Daoy (cell line): ENCODE measurements at places on chromosomes 11 and 22. TPM values are rescaled to one million over a fixed set of nuclear protein-coding genes. Genes with fewer than 3 reads are reported as not detected.
A peak's percentile ranks its signal among the peaks of the same experiment; 100 is the strongest.

OR6T1 gene
- not detected in 2 replicates for total RNA-seq

TOP3B gene
- 20.6 and 36.9 TPM in 2 replicates for total RNA-seq

ARVCF gene
- total RNA-seq, result 3.4 and 6.2 TPM in 2 replicates

XNDC1N gene
- total RNA-seq, result 4.0 and 8.6 TPM in 2 replicates

SCGB1D2 gene
- not detected in 2 replicates for total RNA-seq

DNA sequence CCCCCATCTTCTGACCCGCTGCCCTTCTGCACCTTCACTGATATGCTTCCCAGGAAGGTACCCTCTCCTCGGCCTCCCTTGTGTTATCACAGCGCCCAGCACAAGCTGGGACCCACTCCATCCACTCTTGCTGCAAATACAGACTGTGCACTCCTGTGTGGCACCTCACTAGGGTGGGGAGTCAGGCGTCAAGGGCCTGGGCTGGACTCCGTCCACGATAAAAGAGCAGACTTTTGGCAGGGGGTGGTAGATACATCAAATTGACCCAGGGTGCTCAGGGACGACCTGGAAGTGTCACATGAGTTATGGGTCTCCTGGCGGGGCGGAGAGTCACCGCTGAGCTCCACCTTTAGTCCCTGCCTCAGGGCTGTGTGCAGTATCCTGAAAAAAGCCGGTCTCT lies 908 bp downstream of the TRPM5 start:
- DNase-seq, result no peak

GRCh38 chr11:30392221-30392784 lies 69.4 kb downstream of the ARL14EP start:
- DNase-seq, result no peak

DNA sequence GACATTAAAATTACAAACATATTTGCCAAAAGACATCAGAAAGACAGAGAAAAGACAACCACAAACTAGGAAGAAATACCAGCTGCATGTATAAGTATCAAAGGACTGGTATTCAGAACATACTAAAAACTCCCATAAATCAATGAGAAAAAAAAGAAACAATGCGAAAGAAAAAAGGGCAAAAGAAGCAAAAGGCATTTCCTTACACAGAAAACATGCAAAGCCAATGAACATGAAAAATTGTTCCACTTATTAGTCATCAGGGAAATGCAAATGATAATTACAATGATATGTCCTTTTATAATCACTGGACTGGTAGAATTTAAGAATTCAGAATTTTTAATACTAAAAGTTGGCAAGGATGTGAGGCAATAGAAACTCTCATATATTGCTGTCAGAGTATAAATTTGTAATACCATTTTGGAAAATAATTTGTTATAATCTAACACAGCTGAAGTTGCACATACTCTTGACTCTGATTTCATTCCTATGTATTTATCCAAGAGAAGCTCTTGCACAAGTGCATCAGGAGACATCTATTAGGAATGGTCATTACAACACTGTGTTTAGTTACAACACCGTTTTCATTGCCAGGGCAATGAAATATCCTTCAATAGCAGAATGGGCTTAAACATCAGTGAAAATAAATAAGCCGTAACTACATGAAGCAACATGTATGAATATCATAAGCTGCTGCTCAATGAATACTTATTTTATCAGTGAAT lies 279.7 kb downstream of the SWAP70 start:
- no peak for DNase-seq

DNA sequence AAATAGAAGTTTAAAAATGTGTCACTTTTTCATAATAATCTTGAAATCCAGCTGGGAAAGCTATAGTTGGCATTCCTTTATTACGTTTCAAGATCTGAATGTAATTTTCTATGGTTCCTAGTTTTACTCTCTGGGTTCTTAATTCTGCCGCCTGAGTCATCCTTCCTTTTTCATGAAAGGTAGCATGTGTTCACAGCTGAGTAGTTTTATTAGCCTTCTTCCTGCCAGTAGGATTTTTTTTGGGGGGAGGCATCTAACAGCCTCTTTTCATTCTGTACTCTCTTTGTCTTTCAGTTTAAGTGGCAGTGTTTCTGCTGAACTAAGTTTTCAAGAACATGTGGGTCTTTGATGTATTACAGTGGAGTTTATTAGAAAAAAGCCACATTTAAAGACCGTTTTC lies 36.5 kb downstream of the OR2AG2 start:
- peak; percentile 45 for DNase-seq

GRCh38 chr11:119376197-119376847 lies 5.2 kb downstream of the USP2 start:
- no peak for DNase-seq

DNA sequence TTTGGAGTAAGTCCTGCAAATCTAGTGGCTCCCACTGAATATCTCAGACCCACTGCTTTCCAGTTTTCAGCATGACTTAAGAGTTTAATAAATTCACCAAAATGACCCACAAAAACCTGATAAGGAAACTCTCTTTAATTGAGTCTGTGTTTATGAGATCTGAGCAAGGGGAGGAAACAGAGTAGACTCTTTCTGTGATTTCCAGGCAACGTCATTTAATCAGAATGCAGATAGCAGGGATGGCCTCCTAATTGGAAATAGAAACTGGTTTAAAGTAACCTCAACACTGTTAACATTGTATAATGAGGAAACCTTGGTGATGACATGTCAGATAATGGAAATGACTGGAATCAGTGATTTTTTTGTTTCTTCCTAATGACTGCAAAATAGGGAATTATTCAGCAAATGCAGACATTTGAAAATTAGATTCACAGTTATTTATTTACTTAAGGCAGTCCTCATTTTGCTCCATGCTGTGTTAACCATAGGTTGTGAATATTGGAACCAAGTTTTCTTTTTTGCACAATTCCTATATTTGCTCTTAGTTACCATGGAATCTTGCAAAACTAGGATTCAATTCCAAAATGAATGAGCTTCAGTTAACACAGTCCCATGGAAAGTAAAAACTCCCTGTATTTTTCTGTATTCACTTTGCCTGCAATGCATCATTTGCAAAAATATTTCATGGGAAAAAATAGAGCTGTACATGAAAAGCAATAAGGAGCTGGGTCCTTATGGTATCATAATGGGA lies 1324.5 kb downstream of the LRRC4C start:
- DNase-seq, result no peak

DNA sequence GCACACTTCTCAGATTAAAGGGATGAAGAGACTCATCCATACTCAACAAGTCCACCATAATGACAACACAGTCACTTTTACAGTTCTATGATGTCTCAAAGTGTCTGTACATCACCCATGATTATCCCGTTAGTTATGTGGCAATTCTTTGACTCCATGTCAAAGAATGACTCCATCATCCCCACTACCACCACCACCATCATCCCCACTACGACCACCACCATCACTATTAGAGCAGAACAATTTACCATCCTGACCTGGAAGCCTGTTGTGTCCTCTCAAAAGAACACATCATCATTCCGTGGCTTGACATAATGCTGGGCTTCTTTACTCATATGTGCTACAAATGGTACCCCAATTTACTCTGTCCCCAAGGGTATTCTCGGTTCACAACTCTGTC lies 13.7 kb downstream of the PRR5L start:
- no peak for DNase-seq

- DNase-seq, result no peak
Measured at GRCh38 chr11:78319453-78319955, 98.1 kb downstream of the GAB2 start.

GRCh38 chr11:115663790-115664189 lies 159.6 kb upstream of the CADM1 start:
- no peak for DNase-seq

DNA sequence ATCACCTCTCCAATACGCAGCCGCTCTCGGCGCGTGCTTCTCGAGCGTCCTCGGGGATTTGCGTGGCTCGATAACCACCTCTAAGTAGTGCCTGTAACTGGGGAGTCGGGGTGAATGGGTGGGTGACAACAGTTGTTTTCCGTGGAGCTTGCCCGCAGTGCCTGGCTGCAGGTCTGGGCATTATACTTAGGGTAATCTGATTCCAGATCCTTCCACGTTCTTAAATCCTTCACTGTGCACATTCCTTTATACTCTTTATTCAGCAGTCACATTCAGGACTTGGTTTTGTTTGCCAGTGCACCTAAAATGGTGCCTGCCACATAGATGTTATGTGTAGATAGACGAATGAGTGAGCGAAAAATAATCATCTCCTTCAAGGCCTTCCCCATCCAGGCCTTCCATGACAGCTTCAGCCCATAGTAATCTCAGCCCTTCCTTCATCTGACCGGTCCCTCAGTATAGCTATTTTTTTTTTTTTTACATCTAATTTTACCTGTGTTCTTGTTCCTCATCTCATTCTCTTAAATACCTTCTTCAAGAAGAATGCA lies 602 bp downstream of the NAT10 start:
- no peak for DNase-seq
